ENCODE measurements at places on chromosomes 4 and X.

DNA sequence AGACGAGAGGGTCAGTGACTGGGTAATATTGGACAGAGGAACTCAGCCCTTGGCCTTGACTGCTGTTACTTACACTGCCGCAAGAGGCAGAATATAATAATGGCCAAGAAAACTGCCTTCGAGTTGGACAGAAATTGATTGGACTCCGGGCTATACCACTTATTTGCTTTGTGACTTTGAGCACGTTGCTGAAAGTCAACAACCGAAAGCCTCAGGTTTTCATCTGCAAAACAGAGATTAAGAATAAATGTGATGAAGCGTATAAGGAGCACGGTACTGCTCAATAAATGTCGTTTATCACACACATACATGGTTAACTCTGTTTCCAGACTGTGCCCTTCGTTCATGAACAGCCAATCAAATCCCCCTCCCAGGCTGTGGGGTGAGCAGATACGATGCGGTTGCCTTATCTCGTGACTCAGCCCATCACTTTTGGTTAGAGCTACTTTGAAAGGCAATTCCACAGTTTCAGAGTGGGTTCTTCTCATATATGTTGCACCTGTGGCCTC lies 91.6 kb downstream of the TSPAN7 start:
- no peak for DNase-seq

GRCh38 chr4:19508442-19508841 lies 743.3 kb upstream of the SLIT2 start:
- no peak for DNase-seq

DNA sequence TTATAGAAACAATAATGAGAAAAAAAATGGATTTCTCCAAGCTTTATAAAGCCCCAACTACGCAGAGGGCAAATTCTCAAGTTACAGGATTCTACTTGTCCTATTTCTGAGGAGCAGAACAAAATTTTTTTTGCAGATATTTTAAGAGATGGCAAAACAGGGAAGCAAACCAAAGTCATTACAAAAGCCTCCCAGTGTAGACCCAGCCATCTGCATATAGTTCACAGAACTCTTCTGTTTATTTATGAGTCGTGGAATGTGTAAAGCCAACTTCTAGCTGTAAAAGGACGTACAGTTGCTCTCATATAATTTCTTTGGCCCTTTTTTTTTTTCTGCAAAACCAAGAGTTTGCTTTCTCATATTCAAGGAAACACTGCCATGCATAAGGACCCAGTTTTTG lies 120.4 kb downstream of the PCDH7 start:
- DNase-seq = no peak

DNA sequence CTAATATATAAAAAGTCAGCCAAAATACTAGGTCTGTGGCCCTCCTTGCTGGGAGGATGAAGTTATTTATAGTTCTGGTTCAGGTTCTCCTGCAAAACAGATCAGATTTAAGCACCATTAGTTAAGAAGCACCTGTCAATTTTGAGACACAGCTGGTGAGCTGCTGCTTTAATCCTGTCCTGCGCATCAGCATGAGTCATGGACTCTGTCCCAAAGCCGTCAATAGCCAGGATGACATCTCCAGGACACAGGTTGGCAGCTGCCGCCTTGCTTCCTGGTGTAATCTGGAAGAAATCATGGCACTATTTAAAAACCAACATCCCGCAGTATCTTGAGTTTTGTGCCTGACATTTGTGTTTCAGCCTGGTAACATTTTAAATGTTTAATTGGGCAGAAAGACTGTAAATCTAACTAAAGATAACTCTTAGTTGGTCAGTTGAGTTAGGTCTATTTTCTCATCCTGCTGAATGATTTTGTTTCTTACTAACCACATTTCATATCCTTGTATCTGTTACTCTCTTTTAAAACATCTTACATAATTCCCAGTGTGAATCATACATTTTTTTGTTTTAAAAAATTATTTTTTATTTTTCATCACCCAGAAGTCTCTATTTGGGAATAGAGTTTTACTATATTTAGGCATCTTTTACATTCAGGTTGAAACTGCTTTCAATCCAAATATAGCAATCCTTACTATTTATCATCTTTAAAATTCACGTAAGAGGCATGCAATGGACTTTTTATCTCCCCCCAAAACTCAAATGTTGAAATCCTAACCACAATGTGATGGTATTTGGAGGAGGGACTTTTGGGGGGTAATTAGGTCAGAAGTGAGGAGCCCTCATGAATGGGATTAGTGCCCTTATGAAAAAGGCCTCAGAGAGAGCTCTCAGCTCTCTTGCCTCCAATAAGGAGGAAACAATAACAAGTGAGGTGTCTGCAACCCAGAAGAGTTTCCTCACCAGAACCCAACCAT lies 10.1 kb downstream of the PDLIM3 start:
- DNase-seq = no peak

- DNase-seq = peak; percentile 64
Measured at GRCh38 chr4:105147553-105148161, 981 bp downstream of the TET2 start.

DNA sequence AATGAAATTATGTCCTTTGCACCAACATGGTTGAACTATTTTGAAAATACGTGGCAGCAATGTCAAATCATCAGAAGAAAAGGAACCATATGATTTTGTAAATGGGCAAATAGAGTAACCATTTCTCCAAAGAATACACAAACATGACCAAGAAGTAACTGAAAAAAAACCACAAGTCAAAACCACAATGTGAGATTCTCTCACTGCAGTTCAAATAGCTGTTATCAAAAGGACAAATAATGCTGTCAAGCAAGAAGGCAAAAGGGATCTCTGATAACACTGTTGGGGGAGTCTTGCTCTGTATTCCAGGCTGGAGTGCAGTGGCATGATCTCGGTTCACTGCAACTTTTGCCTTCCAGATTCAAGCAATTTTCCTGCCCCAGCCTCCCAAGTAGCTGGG lies 280.8 kb upstream of the ZCCHC13 start:
- no peak for DNase-seq

DNA sequence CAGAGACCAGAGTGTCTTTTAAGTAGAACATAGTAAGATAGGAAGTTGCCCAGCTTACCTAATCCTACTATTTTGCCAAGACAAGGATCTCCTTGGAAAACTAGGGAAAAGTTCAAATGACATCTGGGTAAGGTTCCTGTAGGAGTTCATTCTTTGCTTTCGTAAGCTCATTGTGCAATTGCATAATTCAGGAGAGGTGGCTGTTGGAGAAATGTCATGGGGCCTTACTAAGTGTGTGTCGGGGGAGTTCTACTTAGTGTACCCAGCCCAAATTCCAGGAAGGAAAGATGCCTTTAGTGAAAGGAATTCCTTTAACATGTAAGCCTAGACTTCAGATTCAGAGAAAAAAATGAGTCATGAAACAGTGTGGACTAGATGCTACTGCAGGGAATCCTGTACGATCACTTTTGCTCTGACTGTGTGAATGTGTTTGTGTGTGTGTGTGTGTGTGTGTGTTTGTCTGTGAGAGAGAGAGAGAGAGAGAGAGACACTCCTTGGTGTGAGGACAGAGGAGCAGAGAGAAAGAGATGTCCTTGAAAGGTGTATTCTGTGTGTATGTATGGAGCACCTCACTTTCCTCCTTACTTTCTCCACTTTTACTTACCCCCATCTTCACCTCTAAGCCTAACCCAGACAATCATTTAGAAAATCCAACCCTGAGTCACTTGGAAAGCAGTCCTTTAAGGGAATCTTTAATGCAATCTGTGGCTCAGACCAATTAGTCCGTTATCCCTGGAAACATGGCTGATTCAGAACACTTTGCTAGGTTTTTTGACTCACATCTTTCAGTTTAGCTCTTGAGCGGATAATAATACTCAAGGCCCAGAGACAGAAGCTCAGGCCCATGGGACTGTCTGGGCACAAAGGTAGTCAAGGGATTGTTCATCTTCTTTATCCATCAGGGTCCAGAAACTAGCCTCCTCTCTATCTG lies 114.5 kb upstream of the ACSL4 start:
- DNase-seq = peak; percentile 40

DNA sequence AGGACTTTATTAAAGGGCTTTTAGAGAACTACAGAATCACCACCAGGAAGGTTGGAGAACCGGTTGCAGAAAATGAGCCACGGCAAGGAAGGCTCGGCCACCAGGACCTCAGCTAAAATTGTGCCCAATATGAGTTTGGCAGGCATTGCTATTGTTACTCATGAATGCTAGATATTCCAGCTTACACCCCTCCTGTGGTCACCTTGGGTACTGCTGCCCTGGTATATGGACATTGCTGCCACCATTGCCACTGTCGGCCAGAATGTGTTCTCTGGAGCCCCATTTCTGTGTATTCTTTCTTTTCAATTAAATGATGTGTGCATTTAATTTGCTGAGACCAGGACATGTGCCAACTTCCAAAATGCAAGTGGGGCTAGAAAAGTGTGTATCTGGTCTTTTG lies 626.7 kb upstream of the BOD1L1 start:
- DNase-seq = peak; percentile 53

DNA sequence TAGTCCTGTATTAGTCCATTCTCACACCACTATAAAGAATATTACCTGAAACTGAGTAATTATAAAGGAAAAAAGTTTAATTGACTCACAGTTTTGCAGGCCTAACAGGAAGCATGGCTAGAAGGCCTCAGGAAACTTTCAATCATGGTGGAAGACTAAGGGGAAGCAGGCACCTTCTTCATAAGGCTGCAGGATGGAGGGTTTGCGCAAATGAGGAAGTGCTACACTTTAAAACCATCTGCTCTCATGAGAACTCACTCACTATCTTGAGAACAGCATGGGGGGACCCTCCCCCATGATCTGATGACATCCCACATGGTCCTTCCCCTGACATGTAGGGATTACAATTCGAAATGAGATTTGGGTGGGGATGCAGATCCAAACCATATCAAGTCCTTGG lies 12.1 kb upstream of the MAGEA11 start:
- peak; percentile 14 for DNase-seq

DNA sequence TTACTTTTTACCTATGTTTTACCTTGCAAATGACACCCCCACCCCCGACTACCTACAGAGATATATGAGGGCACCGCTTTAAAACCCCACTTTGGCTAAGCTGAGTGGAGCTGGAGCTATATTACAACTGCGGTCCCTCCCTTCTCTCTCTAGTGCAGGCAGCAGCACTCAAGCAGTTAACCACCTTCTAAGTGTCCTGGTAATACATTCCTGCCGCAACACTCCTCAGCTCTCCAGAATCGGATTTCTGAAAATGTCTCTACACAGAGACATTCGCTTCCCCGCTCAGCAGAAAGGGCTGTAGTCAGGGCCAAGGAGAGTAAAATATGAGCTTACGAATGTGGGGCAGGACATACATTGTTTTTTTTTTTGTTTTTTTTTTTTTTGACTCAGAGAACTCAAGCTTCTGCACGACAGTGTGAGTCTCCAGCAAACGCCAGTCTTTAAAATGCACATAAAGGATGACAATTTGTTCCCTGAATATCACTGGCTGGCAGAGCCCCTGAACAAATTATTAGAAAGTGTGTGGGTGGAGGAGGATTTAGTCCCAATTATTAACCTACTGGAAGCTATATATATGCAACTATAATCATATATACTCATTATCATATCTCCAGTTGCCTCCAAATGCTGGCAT lies 287.0 kb upstream of the TET2 start:
- DNase-seq = peak; percentile 7

DNA sequence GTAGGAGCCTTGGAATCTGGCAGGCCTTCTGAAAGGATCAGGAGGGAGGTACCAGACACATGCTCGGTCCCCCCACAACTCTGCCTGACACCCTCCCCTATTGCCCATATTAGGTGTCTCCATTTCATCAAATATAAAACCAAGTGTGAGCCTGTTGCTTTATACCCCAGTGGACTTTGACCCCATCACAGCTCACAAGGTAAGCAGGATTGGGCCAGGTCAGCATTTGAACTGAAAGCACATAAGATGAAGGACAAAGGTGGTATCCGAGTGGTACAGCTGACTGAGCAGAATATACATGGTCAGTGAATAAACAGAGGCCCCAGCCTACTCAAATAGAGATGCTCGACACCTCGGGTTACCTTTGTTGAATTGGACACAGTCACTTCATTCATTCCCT lies 20.0 kb downstream of the SLC25A43 start:
- no peak for DNase-seq

- DNase-seq = peak; percentile 77
Measured at GRCh38 chr4:15945516-15945915, 7.0 kb upstream of the FGFBP1 start.

DNA sequence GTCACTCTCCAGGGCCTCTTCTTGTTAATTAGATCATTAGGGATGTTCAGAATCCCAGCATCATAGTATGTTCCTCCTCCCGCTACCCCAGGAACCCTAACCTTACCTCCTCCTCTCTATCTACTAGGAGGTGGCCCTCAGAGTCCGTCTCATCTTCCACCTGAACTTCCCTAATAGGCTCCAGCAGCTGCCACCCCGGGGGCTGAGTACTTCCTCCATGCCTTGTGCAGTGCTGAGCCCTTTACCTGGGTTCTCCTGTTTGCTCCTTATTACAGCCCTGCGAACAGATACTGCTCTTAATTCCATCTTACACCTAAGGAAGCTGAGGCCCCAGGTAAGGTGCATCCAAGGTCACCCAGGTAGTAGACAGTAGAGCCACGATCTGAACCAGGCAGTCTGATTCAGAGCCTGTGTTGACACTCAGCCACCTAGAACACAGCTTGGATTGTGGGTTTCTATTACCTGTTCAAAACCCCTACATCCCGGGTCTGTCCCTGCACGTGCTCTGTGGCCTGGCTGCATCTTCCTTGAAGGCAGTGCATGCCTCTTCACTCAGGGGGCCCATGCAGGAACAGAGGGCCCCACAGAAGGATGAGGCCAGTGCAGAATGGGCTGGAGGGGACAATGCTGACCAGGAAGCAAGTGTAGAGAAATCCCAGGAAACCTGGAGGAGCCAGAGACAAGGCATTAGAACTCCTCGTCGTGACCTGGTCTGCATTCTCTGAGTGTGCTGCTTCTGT lies 51.4 kb upstream of the MSANTD1 start:
- no peak for DNase-seq

DNA sequence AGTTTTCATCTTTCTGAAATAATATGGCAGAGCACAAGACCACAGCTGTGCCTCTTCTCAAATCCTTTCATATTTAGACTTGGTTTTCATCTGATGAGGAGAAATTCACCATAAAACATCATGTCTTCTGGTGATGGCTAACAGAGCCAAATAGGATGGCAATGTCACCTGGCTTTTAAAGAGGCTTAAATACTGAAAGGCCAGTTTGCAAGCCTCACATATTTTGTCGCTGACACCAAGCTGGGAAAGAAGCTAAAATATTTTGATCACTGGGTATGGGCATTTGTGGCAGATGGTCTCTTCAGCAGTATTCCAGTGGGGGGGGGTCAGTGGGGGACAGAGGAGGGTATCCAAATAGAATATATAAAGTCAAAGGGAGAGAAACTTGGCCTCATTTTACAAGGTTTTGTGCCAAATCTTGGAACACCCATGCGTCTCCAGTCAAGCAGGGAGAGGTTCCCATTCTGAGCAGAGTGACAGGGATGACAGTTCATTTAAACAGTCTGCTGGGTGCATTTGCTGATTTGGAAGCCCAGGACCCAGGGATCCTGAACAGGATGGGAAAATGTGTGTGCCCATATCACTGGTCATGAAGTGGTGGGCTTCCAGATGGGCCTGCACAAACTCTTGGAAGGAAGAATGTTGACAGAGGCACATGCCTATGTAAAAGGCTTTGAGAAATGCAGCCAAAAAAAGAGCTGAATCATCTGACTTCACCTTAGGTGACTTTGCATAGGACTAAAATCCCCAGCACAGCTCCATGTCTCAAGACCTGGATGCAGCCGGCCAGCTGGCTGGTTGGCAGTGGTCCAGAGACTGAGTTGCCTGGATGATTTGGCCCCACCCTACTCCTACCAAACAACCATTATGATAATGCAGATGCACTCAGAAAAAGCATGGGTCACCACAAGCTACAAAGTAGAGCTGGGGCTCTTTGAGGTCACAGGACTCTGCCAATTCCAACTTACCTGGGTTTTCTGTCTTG lies 484.4 kb upstream of the NR3C2 start:
- peak; percentile 1 for DNase-seq

GRCh38 chr4:24624381-24624780 lies 40.0 kb upstream of the DHX15 start:
- no peak for DNase-seq
